ENCODE measurements at places on chromosomes 7 and 10.
A peak's percentile ranks its signal among the peaks of the same experiment; 100 is the strongest.

GRCh38 chr10:76311752-76312636, 880.6 kb downstream of the LRMDA start:
- no peak for DNase-seq

DNA sequence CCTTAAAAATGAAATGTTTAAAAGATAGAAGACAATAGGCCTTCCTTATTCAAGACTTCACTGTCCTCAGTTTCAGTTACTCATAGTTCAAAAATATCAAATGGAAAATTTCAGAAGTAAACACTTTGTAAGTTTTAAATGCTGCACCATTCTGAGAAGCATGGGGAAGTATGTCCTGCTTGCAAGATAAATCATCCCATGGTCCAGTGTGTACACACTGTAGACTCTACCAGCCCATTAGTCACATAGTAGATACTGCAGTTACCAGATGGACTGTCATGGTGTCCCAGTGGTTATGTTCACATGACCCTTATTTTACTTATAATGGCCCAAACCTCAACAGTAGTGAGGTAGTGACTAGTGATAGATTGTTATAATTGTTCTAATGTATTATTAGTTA, 69.5 kb downstream of the PTPN12 start:
- DNase-seq: no peak

- no peak for DNase-seq
These were observed 42.8 kb downstream of the CDC123 start for GRCh38 chr10:12238821-12239220.

- DNase-seq: no peak
These were observed 20.3 kb upstream of the PAX2 start for GRCh38 chr10:100725071-100725471.

DNA sequence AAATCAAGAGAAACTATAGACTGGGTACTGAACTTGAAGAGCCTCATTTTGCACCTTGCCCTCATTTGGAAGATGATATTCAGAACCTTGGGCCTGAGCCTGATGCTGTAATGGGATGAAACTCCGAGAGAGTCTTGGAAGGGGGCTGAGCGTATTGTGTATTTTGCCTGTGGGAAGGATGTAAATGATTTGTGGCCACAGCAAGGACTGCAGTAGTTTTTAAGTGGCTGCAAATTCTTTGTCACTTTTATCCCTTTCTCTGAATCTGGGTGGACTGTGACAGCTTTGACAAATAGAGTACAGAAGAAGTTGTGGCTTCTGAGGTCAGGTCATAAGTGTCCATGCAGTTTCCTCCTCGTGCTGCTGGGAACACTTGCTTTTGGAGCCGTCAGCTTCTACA, 221.2 kb downstream of the ADRA2A start:
- no peak for DNase-seq

DNA sequence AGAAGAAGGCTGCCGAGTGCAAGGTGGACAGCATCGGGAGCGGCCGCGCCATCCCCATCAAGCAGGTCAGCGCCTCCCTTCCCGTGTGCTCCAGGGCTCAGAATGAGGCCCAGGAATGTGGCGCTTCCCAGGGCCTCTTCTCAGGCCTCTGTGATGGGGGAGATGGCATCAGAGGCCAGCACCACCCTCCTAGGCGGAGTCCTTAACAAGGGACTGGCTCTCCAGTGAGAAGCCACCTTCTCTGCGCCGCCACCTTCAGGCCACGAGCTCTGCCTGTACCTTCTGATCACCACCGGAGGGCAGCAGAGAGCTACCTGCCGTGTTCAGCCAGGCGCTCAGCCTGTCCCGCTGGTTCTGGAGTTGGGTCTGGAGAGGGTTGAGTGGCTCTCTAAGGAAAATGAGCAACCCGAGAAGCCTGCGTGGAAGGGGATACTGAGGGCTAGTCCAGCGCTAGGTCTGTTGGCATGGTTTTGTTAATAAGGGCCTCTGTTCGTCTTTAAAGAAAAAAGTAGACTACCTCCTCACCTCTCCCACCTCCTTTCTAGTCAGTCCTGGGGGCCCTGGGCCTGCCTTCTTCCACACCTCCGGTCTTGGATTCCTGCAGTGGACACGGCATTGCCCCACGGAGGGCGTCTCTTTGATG, 37.7 kb downstream of the AGAP3 start:
- peak; percentile 70 for DNase-seq

All from stimulated activated CD4-positive, alpha-beta T cell treated with anti-CD3 and anti-CD28 coated beads, Interleukin-1b, Interleukin-23, amount 100 ng/mL, for 1 hour (primary cell).